Activated naive CD4-positive, alpha-beta T cell (primary cell): ENCODE measurements at places on chromosomes 1 and 21.

- DNase-seq = peak; percentile 24
Observed at GRCh38 chr1:36576118-36576517, 93.4 kb upstream of the CSF3R start.

DNA sequence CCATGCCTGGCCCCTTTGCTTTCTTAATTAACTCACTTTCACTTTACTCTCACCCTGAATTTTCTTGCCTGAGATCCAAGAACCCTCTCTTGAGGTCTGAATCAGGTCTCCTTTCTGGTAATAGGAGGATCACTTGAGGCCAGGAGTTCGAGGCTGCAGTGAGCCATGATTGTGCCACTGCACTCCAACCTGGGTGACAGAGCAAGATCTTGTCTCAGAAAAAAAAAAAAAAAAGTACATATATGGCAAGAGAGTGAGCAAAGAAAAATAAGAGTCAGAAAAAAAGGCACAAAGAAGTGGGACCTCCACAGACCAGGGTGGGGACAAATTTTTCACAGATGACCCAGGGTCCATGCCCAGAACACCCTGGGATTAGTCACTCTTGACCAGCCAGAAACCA, 34.1 kb upstream of the RD3 start:
- DNase-seq = no peak

DNA sequence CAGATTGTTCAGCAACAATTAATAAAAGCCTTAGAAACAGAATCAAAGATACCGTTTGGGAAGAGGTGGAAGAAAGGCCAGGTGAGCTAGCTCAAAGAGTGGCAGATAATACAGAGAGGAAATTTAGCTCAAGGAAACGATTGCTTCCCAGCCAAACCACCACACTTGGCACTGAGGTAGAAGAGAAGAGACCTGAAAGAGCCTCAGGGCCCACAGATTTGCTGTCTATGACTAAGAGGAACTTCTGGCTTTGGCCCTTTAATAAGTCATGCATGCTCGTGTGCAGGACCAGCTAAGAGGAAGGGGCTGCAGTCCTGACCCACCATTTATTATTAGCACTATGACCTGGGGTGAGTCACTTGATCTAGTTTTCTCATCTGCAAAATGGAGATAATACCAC, 72.8 kb upstream of the BCL10 start:
- DNase-seq = no peak

DNA sequence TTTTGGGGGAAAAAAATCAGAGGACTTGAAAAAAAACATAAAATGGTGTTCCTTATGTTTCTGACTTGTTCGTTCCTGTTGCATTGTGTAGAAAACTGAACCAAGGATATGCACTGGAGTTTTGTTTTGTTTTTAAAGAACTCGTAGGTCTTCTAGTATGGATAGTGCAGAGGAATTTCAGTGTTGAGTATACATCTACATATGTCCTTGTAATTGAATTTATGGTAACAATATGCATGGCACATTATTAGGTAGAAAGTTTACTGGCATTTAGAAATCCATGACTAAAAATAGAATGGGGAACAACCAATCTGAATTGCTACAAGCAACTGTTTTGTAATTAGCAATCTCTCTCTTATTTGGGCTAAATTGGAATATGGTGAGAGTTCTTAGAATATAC, 188.3 kb upstream of the ZRANB2 start:
- no peak for DNase-seq

- DNase-seq = no peak
Observed at GRCh38 chr1:47823040-47823808, 174.0 kb downstream of the TRABD2B start.

DNA sequence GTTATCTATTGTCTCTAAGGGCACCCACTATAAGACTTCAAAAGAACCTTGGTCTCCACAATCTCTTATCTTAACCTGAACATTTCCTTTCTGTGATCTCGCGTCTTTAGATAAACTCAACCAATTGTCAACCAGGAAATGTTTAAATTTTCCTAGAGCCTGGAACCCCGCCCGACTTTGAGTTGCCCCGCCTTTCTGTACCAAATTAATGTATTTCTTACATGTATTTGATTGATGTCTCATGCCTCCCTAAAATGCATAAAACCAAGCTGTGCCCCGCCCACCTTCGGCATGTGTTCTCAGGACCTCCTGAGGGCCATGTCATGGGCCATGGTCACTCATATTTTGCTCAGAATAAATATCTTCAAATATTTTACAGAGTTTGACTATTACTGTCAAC, 5.9 kb upstream of the CXADR start:
- no peak for DNase-seq

DNA sequence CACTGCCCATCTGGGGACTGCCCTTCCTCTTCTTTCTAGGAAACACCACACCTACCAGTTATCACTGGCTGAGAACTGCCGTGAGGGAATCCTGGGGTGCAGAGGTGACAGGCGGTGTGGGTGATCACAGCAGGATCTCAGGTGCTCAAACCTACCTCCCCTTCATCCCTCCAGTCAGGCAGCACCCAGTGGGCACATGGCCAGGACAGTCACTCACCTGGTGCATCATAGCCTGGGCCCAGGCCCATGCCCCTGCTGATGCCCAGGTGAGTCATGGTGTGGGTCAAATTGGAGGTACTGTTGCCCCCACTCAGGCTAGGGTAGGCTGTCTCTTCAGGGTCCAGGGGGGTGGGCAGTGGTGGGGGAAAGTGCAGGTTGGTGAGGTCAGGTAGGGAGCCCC, 5.3 kb upstream of the DENND4B start:
- no peak for DNase-seq

DNA sequence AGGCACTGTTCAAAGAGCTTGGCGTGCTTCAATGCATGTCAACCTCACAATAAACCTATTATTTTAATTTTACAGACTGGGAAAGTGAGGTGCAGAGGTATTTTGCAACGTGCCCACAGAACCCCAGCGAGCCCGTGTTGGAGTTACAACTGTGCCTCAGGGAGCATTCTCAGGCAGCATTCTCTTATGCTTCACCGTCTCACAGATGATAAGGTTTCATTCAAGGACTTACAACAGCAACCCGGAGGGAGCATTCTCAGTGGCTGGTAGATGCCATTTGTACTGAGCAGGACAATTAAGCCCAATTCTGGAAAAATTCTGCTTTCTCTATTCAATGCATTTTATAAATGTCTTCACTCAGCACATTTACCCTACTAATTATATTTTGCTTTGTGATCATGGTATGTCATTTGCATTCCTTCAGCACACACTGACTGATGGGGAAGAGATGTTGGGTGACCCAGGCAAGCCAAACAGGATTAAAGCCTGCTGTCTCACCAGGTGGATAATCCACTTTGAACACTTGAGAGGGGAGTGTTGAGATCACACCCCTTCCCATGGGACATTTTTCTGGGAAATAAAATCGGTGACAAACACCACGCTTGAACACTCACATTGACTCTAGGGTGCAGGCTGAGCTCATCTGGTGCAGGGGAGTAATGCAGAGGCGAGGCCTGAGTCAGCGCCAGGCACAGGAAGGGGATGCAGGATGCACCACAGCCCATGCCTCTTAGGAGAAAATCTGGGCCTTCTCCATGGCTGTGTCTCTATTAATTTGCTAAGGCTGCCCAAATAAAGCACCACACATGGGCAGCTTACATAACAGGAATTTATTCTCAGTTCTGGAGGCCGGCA, 113.9 kb downstream of the CLIC6 start:
- no peak for DNase-seq

DNA sequence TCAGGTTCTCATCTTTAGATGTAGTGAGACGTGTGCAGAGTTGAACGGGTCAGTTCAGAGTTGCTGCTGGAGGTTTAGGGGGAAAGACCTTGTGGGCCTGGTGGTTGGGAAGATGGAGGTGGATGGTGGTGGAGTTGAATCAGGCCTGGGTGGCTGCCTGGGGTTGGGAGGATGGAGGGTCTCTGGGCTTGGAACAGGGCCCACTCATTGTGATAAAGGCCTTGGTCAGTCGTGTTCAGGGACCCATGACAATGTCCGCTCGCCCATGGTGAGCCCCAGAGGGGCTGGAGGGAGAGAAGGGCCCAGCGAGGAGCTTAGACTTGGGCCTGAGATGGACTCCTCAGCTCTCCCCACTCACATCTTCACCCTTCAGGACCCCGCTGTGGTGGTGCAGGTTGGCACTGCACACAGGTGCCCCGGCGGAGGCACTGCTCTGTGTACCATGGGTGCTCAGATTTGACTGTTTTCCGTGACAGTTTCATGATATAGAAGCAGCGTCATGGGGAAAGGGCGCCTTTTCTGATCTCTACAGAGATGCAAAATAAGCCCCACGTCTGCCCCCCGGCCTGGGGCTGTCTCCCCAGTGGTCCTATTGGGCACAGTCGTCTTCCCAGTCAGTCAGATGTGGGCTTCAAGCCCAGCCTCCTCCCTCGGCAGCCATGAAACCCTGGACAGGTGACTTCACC, 39.2 kb downstream of the DISP3 start:
- no peak for DNase-seq

- no peak for DNase-seq
Observed at GRCh38 chr1:180301135-180301742, 71.2 kb downstream of the LHX4 start.

DNA sequence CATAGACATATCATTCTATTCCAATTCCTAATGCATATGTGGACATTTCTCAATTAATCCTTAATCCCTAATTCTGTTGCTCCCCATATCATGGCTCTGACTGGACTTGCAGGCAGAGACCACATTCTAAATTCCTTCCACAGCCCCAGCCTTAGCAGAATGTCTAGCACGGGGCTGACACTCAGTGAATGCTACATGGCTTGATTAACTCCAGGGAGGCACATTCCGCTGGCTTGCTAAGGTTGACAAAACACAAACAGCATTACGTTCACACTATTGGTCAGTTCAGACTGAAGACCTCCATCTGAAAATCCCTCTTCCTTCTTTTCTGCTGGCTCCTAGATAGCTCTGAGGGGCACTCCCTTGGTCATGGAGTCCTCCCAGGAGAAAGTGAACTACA, 119.4 kb downstream of the ASTN1 start:
- no peak for DNase-seq

GRCh38 chr1:178733972-178734371, 8.9 kb downstream of the RALGPS2 start:
- no peak for DNase-seq

DNA sequence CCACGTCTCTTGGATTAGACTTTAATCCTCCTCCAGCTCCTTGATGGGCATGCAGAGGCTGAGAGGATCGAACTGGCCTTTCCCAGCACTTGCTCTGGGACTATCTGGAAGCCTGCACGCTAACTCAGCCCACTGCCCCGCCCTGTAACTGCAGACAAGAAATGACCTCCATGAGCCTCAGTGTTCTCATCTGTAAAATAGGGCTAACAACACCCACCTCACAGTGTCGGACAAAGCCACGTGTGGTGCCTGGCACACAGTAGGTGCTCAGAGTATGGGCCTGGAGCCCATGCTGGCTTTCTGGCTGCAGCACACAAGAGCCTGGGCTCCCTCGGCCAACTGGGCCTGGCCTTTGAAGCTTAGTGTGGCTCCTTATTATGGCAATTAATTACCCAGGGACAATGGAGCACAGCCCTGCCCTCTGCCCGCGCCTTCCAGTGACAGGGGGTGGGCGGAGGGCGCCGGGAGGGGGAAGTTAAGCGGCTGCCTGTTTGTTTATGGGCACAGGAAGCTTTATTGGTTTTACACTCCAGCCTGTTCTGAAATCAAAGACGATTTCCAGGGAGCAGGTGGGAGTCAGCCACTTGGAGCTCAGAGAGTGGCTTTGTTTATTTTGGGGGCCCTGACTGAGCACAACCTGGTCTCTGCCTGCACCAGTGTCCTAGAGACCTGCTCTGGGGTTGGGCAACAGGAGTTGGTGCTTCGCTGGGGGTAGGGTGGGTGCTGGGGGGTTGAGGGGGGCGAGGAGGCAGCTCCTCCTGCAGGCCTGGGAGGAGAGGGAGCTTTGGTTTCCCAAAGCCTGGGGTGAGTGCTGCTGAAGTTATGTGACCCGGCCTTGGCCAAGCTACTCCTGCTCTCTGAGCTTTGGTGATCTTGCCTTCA, 31.0 kb downstream of the PAX7 start:
- no peak for DNase-seq

- DNase-seq = no peak
Observed at GRCh38 chr1:21325731-21326387, 35.6 kb upstream of the ECE1 start.

- DNase-seq = no peak
Observed at GRCh38 chr1:248841702-248842395, 3.8 kb downstream of the ZNF672 start.

DNA sequence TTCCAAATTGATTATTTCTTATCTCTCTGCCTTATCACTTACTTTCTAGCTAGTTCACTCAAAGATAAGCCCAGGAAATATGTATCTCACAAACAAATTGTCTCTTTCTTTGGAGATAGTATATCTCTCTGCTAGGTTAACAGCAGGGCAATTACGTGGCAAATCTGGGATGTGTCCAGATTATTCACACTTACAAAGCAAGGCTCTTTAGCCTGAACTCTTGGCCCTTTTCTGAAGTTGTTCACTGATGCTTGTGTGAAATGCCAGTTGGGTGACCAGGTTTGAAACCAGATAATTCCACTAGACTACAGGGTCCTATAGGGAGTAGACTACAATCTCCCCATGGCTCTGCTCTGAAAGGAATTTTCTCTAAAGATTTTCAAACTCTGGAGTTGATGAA, 30.8 kb upstream of the FAM78B start:
- no peak for DNase-seq

DNA sequence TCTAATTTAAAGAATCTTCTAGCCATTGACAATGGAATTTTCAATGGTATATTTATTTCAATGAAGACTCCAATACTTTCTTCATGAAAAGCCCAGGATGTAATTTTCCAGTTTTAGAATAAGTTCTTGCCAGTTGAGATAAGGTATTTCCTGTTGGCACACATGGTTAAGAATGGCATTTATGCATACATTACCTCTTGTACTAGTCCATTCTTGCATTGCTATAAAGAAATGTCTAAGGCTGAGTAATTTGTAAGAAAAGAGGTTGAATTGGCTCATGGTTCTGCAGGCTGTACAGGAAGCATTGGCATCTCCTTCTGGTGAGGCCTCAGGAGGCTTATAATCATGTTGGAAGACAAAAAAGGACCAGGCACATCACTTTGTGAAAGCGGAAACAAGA, 1179.6 kb downstream of the AMY1C start:
- no peak for DNase-seq

GRCh38 chr1:197180252-197180878, 33.9 kb upstream of the ASPM start:
- no peak for DNase-seq

GRCh38 chr1:205379056-205379455, 22.3 kb upstream of the KLHDC8A start:
- DNase-seq = no peak

DNA sequence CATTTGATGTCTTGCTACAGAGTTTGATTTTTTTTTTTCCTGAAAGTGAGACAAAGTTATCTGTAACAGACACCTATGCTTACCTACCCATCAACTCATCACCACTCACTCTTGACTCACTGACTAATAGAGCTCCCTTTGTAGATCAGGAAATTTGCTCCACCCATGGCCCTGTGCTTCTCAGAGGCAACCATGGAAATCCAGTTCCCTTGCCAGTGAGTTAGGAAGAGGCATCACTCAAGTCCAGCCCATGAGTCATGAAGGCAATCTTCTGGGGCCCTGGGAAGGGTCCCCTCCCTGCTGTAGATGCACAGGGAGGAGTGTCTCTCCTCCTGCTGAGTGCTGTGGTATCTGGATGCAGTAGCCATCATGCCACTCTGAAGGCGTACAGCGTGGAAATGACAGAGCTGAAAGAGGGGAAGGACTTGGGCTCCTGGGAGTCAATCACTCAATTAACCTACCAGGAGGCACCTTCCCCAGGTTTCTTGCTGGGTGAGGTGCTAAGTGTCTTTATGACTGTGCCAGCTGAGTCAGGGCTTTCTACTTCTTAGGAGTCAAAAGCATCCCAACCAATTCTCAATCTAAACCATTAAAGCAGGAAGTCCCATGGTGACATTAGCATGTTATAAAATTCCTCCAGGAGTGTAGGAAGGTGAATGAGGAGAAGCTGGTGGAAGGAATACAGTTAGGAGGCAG, 56.1 kb downstream of the DNTTIP2 start:
- DNase-seq = no peak
